ENCODE measurements at places on chromosomes 2 and 18.

- no peak for DNase-seq
Observed at GRCh38 chr2:64330281-64331113, 123.5 kb upstream of the LGALSL start.

- DNase-seq, result no peak
Observed at GRCh38 chr2:10316336-10316735, 13.6 kb downstream of the HPCAL1 start.

DNA sequence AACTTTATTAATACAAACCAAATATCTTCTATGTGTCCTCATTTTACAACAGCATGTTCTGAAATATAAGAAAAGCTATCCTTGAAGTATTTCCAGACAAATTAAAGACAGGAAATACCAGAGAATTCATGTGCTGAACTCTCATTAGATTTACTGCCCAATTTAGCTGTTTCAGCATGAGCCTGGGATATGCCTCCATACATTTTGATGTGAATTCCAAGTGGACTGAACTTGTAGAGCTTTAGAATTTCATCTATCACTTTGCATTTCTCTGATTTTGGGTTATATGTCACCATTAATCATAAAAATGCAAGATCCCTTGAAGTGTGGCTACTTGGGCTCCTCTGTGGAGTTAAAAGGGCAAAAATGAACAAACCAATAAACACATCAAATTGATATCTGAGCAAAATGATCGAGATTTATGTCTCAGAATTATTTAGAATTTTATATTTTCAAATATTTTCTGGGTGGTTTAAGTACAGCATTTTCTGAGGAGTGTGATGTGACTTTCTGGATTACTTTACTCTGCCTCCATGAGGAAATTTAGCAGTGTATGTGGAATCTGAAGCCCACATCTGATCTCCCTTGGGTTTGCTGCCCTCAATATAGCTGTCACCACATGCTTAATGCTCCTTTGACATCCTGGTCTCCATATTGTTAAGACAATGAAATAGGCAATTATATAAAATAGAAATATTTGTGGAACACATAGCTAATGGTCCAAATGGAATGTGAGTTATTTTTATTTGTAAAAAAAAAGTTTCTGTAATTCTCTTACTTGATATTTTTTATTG, 206.6 kb upstream of the RBMS1 start:
- DNase-seq, result no peak

DNA sequence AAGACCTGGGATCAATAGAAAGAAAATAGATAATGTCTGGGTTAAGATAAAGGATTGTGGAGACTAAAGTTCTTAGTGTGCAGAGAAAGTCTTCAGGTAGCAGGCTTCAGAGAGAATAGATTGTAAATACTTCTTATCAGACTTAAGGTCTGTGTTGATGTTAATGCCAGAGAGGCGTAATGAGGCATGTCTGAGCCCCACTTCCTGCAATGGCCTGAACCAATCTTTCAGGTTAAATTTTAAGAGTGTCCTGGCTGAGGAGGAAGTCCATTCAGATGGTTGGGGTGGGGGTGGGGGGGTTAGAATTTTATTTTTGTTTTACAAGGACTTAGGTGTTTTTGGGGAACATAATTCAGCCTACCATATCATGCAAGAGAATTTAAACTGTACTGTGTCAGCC, 129.5 kb downstream of the EVA1A start:
- no peak for DNase-seq

DNA sequence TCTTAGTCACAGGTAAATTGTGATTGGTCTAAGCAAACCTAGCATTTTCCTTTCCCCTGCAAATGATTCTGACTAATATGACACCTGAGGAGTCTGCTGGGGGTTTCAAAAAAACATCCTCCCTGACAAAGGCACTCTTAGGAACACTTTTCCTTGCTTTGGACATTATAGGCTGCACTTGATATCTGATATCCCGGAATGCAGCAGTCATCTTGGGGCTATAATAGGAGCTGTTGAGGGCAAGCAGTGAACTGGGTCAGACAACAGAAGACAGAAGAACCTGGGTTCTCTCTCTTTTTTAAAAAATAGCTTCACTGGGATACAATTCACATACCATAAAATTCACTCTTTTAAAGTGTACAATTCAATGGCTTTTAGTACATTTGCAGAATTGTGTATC, 229.3 kb downstream of the RAB3GAP1 start:
- no peak for DNase-seq

DNA sequence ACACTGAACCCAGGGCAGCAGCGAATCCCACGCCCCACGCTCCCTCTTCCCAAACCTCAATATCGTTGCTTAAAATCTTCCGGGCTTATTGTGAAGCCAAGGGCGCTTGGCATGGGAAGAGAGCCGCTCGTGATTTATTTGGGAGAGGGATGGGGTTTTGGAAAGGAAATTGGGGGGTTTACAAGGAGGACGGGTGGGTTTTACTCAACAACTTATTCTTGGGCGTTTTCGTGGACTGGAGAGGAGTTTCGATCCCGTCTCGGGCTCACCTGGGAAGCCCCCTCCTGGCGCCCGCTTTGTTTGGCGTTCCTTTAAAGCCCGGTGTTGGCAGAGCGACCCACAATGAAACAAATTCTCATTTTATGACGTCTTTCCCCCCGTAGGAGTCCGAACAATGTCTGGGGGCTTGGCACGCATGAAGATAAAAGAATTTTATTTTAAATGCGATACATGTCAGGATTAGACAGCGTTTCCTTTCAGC, 135.3 kb downstream of the INSIG2 start:
- no peak for DNase-seq

DNA sequence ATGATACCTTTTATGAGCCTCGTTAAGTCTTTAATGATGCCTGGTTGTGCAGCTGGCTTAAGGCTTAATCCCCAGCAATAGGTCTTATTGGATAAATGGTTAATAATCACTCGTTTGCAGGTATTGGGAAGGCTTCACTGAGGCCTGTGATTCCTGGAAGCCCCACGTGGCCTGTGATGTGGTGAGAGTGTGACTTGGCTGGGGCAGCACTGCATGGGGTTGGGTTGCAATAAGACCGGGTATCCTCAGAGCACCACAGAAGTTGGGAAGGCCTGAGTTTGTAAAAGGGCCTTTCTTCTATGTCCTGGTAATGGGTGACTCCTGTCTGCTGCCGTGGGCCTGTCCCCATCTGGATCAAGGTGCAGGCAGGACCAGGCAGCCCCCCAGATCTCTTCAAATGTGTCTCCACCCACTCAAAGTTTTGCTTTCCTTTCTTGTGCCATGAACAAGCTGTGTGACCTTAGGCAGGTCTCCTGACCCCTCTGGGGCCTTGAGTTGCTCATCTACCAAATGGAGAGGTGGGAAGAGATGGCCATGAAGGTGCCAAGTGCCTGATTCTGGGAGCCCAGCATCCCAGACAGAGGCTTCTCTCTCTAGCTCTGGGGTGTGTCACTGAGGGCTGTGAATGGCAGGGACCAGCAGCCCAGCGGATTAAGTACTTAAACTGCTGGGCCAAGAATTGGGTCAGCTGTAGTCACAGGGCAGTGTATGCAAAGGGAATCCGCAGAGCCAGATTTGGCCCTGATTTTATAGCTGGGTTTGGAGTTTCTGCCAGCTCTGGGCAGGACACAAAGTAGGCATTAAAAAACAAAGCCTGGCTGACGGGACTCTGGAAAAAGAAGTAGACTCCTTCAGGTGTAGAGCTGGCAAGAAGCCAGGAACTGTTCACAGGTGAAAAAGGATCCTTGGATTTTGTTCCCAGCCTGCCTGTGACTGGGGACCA, 24.4 kb downstream of the LBH start:
- DNase-seq, result no peak

- no peak for DNase-seq
Observed at GRCh38 chr2:108906403-108907077, 82.5 kb downstream of the EDAR start.

DNA sequence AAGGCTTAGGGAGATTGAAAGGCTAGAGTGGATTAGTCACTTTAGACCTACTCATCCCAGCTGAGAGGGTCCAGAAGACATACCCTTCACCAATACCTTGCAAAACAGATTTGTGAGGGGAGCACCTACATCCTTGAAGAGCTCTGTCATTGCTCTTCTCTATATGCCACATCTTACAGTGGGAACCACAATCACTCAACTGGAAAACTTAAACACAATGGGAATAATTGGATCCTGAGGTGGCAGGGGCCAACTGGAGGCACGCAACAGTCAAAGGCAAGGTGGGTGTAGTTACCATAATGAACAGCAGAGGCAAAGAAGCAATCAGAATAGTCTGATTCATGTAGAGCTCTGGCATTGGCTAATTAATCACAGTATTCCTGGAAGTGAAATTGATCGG, 35.4 kb downstream of the PDE1A start:
- no peak for DNase-seq

Measured in 8988T (cell line).